ENCODE measurements at places on chromosomes 11 and 22.

DNA sequence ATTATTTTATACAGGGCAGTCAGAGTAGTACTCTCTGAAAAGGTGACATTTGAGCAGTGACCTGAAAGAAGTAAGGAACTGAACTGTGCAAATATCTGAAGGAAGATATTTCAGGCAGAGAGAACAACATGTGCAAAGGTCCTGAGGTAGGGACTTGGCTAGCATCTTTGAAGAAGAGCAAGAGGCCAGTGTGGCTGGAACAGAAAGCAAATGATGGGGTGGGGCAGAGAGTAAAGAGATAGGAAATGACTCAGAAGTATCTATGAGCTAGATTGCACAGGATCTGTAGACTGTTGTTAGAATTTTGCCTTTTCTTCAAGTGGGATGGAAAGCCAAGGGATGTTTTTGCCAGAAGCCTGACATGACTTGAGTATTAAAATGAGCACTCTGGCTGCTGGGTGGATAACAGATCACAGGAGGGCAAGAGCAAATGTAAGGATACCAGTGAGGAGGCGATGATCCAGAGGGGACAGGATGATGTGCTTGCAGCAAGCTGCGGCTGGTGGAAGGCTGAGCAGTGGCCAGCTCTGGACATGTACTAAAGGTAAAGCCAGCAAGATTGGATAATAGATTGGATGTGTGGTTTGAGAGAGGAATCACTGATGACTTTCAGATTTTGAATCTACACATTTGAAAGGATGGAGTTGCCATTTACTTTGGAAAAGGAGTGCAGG, 33.2 kb upstream of the TTC12 start:
- no peak for DNase-seq

GRCh38 chr11:29606330-29607031, 410.3 kb downstream of the KCNA4 start:
- no peak for DNase-seq

- DNase-seq, result no peak
These were observed 42.1 kb downstream of the LRRC32 start for GRCh38 chr11:76628408-76628947.

DNA sequence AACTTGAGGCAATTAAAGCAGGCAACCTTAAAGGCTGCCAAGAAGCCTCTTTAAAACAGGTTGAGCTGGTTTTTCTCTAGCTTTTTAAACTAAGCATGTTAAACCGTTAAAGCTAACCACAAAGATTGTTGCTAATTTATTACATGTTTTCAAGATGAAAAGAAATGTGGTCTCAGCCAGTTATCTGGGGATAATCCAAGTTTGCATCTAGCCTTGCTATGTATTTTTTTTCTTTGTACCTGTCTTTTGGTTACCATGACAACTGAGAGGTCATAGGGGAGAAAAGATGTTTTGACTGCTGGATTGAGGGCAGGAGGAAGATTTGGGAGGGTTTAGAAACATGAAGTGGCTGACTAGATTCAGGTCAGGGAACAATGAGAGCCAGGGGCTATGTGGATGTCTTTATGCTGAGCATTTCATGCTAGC, 19.2 kb upstream of the PGM2L1 start:
- no peak for DNase-seq

DNA sequence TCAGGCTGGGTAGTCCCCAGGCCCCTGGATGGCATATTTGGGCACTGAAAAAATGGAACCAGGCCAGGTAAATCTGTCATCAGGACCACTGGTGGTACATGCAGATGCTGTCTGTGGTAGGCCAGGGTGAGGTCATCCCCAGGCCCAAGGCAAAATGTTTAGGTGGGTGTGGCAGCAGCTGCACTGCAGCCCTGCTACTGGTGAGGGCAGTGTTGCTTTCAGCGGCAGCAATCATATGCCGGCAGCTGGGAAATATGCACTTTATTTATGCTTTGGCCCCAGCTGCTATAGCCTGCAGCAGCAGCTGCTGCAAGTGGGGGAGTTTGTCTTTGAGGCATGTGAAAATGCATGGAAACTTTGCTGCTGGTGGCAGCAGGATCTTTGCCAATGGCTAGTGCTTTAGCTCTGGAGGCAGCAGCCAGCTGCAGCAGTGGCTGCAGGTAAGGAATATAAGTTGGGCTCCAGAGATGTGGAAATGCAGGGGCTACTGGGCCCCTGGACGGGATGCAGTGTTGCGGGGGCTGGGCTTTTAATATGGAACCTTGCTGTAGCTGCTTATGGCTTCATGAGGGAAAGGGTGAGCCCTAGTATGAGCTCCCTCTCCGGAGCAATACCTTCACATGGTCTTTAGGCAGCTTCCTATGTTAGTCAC, 365.7 kb upstream of the CADM1 start:
- peak; percentile 55 for DNase-seq

- no peak for DNase-seq
These were observed 45.6 kb downstream of the TRMU start for GRCh38 chr22:46381142-46381541.

GRCh38 chr11:8932564-8933180, at the start of gene C11orf16:
Gene C11orf16 (minus strand): TSS chr11:8932947. CDS start chr11:8932308, 639 bp downstream.
- DNase-seq, result peak; percentile 39

DNA sequence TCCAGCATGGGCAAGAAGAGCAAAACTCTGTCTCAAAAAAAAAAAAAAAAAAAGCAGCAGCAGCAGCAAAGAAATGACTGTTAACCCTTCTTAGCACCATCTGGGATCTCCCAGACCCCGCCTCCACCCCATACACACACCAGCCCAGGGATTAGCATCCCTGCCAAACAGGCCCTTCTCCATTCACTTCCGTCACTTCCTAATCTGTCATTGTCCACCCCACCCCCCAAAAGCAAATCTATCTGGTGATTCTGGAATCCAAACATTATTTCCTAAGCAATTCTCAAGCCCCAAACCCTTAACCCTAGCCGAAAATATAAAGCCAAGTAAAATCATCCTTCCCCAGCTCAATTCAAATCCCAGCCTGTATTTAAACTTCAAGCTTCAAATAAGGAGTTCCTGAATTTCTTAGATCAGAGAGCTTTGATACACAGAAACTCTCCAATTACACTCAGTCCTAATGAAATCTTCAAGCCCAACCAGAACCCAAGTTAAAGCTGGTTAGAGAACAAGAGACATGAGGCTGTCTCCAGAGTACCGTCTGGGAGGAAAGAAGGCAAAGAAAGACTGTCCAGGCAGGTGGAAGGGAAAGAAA, 6.0 kb upstream of the AHNAK start:
- peak; percentile 61 for DNase-seq

DNA sequence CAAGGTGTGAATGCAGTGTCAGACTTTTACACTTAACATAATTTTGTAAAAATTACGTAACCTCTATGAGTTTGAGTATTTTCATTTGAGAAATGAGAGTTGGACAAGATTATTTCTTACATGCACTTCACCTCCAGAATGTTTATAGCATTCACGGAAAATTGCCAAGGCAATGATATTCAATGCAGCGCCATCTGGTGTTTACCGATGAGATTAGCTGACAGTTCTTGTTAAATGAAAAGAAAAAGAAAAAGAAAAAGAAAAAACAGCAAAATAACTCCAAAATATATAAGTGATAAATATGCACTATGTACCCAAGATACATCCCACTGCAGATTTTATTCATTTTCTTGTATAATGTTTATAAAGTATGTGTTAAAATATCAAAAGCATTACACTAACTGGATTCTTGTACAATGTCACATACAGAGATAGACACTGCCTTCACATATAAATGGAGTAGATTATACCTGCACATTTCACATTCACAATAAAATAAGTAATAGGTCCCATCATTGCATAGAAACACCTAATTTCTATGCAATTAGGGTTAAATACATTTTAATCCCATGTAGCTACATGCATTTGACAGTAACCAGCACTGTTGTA, 976.3 kb upstream of the FAT3 start:
- peak; percentile 54 for DNase-seq

DNA sequence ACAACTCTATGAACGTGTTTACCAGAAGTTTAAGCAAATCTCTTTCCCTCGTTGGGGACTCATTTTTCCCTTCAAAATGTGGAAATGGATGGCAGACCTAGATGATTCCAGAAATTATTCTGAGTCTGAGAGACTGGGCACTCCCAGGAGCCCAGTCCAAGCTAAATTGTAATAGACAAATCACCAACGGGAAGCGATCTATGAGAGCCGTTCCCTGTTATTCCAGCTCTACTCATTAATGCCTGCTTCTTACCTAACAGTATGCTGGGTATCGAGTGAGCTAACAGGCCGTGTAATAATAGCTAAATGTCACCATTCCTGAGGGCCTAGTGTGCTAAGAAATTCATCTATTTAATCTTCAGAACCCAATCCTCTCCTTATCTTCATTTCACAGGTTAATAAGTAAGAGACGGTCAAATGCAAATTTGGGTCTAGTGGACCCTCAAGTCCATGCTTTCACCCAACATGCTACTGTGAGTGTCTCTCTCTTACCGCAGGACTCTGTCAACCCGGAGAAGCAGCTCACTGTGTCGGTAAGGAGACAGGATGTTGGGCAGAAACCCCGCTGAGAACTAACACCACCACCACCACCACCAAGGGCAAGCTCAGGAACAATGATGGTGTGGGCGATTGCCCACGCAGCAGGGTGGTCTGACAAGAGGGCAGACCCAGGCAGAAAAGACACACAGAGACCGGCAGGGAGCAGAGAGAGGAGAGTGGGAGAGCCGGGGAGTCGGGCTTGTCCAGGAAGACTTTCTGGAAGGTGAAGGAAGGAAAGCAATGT, 57.1 kb upstream of the TIMP3 start:
- no peak for DNase-seq

- DNase-seq, result peak; percentile 64
These were observed 1.7 kb downstream of the EP300 start for GRCh38 chr22:41094041-41094593.

- DNase-seq, result no peak
These were observed 39.9 kb upstream of the RAB1B start for GRCh38 chr11:66228521-66228920.

GRCh38 chr11:44007481-44008087, 40.2 kb upstream of the ACCSL start:
- no peak for DNase-seq

DNA sequence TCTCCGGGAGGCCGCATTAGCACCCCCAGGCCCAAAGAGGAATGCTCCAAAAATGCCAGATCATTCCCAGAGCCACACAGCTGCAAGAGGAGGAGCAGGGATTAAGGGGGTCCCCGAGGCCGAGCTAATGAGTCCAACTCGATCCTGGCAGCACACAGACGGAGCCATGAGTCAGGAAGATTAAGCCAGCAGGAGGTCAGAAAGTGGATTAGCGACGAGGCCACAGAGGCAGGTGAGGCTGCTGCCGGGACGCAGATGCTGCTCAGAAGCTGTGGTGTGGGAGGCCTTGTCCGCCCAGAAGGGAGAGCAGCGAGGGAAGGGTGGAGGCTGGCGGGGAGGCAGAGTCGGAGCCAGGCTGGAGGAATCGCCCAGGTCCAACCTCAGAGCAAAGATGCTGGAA, 120.5 kb downstream of the SHANK2 start:
- no peak for DNase-seq

- DNase-seq, result no peak
These were observed 9.3 kb downstream of the OMP start for GRCh38 chr11:77111946-77112345.

- DNase-seq, result peak; percentile 58
These were observed 28.8 kb upstream of the ETS1 start for GRCh38 chr11:128616161-128616560.

Measured in kidney (tissue), 22 donors.